ENCODE measurements at places on chromosomes 2 and 18.

DNA sequence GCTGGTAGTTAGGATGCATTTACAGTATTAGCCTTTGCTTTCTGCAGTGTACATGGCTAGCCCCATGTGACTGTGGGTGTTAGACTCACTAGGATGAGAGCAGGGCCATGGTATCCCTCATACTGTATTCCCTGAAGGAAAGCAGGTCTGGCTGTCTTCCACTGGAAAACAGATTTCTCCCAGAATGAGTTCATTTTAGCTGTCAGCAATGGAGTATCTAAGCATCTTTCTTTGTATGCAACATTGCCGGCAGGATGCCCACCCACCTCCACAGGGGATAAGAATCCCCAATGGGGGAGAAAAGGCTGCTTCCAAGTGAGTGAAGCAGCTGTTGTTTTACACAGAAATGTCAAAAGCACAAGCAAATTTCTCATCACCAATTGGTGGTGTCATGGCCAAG is 142.7 kb upstream of the KLHL14 start:
- no peak for DNase-seq

- no peak for DNase-seq
These were observed 85.6 kb downstream of the CD8B2 start for GRCh38 chr2:106572541-106573450.

- DNase-seq = no peak
These were observed 41.1 kb upstream of the NAB1 start for GRCh38 chr2:190607657-190608357.

DNA sequence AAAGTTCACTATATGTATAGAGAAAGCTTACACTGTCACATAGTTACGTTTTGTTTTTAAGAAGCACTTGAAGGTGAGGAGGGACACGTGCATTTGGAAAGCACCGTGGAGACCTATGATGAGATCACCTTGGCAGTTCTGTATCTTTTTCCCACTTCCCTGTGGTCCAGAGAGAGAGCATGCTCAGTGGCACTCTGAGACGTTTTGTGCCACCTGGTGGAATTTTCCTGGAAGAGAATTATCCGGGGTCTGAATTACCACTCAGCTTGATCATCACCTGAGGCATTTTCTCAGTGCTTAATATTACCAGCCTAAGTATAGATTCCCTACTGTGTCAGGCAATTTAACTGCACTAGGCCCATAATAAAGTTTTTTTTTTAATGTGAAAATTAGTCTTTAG is 469.4 kb upstream of the SMIM21 start:
- DNase-seq = peak; percentile 68

DNA sequence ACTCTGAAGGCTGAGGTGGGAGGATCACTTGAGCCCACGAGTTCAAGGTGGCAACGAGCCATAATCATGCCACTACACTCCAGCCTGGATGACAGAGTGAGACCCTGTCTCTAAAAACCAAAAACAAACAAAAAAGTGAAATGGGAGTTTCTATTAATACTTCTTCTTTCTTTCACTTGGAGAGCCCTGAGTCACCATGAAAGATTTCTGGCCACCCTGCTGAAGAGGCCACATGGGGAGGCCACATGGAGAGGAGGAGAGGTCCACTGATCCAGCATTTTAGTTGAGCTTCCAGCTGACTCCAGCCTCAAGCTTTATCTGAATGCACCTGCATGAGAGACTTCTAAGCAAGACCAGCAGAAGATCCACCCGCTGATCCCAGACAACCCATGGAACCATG is 74.2 kb upstream of the LAPTM4A start:
- DNase-seq = no peak

DNA sequence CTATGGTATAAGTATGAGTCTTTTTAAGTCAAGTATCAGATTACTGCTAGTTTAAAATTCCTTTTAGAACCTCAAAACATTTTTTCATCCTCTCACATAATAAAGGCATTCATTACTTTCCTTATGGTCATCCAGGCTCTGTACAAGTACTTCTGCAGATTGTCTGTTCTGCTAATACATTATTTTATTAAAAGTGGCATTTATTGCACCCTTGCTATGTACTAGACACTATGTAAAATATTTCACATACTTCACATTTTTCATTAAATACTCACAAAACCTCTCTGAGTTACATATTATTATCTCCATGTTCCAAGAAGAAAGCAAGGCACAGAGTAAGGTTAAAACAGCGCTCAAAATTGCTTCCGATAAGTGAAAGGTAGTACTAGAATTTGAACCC is 84.1 kb downstream of the RAPH1 start:
- no peak for DNase-seq

GRCh38 chr2:61172671-61173070 is 10.7 kb downstream of the C2orf74 start:
- no peak for DNase-seq

GRCh38 chr2:47128705-47129104 is 26.4 kb downstream of the STPG4 start:
- no peak for DNase-seq

GRCh38 chr2:172079416-172079815 is 5.9 kb upstream of the DLX1 start:
- DNase-seq = no peak

- no peak for DNase-seq
These were observed 153.3 kb downstream of the RNF144A start for GRCh38 chr2:7070483-7070882.

GRCh38 chr2:151177756-151178155 is 83.9 kb downstream of the RBM43 start:
- no peak for DNase-seq

GRCh38 chr2:128623776-128624761 is 305.4 kb upstream of the HS6ST1 start:
- no peak for DNase-seq

GRCh38 chr18:26540043-26540628 is 8.2 kb downstream of the KCTD1 start:
- no peak for DNase-seq

DNA sequence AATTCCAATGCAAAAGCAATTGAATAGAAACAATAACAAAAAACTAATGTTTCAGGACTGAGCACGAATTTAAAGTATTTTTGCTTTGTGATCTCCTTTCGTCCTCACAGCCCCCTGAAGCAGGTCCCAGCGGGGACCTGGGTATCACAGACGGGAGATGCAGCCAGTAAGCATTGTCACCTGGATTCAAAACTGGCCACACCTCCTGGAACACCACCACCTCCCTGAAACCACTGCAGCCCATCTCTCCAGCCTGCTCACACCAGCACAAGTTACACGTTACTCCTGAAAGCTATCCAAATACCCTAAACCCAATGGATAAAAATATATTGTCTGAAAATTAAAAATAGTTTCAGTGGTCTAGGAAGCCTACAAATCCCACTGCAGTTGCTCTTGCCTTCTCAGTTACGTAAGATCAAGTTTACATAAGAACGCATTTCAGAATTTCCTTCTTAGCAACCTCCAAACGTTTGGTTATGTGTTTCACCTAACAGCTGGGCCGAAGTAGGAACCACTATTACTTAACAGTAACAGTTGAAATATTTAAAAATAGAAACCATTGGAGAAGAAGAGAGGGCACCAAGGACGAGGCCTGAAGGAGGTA is 178.0 kb downstream of the HDAC4 start:
- no peak for DNase-seq

GRCh38 chr18:39555496-39555895 is 1989.9 kb upstream of the CELF4 start:
- DNase-seq = no peak

DNA sequence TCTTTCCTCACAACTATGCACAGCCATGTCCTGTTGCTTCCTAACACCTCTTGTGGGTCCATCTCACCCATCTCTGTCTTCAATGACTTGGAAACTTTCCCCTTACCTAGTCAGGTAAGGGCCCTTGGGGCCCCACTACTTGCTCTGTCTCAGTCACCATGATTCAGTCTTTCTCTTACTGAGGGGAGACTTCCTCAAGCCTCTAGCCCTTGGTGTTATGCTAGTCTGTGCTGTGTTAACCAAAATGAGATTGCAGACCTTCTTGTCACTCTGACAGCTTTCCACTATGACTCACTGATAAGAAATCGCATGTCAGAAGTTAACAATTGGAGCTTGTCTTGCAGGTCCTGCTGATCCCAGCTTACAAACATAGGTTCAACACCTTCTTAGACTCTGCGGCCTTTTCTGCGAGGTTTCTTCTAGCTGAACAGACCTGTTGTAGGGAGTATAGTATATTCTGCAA is 65.3 kb downstream of the WDR75 start:
- no peak for DNase-seq

DNA sequence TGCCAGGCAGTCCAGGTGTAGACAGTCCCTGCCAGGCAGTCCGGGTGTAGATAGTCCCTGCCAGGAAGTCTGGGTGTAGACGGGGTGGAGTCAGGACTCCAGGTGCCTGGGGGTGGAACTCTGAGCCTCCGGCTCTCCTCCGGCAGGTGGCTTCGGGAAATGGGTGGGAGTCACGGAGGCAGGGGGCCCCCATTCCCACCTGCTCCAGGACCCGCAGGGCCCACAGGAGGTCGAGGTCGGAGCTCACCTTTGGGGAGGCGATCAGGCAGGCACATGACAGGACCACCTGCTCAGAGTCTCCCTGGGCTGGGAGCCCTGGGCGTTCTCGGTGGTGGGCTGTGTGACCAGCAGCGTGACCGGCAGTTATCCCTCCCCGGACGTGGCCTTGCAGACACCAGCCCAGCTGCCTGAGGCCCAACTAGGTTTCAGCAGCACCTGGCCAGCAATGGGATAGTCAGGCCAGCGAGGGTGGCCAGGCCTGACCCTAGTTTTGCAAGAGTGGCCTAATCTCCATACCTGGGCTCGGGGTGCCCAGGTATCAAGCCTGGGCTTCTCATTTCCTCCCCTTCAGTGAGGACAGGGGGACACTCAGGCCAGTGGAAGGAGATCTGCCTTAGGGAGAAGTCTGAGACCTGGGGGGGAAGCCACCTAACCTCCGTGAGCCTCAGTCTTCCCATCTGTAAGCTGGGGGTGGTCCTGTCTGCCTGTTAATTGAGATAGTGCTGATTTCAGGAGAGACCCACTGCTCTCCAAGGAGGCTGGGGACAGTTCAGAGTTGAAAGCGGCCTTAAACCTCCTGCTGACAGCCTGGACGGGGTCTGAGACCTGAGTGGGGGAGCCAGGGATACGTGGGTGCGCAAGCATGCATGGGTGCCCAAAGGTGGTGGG is 13.2 kb downstream of the GPC1 start:
- no peak for DNase-seq

DNA sequence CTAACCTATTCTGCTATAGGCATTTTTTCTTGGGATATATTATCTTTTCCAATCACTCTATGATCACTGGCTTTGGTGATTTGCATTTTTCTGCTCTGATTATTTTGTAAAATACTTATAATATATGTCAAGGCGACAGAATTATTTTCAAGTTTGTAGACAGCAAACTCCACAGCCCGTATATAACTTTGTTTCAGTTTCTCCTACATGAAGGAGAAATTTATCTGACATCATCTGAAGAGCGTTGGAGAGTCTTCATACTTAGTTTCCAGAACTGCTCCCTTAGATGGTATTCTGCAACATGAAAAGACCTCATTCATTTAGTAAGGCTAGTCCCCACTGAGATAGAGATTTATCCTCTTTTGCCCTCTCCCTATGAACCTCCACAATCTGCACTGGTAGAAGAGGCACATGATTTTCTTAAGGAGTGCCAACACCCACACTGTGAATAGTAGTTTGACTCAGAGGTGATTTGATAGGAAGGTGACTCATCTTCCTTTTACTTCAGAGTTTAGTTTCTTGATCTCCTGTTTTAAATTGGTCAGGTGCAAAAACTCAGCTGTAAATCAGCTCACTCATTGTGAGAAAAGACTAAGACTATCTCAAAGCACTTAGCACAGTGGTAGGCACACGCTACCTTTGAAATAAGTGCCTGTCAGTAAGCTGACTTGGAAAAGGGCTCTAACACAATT is 1848.6 kb upstream of the CELF4 start:
- DNase-seq = no peak

DNA sequence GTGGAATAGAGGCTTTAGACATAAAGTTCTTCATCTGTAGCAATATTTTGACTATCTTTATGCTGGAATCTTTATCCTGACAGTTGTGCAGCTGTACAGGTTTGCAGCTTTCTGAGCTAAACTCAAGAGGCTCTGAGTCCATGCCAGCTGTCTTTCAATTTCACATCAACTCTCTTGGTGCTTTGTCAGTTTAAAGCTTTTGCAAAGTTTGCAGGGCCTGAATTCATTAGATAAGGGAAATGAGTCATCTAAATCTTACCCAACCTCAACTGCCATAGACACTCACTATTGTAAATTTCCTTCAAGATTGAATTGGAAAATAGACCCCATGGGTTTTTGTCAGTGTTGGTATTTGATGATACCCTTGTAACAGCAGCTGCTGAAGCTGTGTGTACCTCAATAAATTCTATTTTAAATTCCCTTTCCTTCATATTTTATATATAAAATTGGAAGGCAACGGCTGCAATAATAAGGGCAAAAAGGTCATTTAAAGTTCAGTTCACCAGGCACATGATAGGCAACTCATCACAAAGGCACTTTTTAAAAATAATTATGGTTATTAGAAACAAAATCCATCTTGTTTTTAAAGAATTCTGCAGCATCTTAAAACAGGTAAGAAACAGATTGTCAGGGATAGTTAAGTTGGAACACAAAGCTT is 169.9 kb upstream of the SLC39A10 start:
- no peak for DNase-seq

DNA sequence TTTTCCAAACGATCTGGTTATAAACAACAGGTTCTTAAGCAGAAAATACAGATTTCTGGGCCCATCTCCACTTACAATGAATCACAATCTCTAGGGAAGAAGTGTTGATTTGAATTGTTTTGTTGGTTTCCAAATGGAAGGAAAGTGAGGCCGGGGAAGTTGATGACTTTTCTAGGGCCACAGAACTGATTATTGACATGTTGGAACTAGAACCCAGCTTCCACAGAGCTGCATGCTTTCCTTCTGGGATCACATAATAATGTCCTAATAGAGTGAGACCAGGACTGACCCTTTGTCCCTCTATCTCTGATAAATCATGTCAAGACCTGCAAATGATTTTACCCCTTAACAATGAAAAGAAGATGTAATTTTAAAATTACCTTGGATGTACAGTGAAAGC is 332.2 kb downstream of the OSR1 start:
- no peak for DNase-seq

DNA sequence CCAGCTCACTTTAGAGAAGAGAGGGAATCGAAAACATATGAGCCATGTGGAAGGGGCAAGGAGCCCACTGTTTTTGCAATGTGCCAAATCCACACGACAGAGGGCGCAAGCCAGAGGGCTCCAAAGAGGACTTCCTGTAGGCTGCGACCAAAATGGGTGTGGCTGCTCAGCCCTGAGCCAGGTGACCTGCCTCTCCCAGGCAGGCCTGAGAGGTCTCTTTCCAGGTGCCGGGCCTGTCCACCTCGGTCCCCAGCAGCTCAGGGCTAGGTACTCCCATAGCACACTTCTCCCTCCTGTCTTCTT is 153.8 kb downstream of the TTC32 start:
- DNase-seq = no peak

Data from NCI-H526 (cell line).